SJCRH30 (cell line): ENCODE measurements at places on chromosomes 7 and 10. TPM values are rescaled to one million over a fixed set of nuclear protein-coding genes. Genes with fewer than 3 reads are reported as not detected.

Gene CDC14C
- 0.15 TPM in 1 of 2 replicates, not detected in the other for total RNA-seq

Gene C7orf33
- 0.13 and 0.53 TPM in 2 replicates for total RNA-seq

Gene LRGUK
- 0.04 and 0.25 TPM in 2 replicates for total RNA-seq

Gene C10orf105
- not detected in 2 replicates for total RNA-seq

Gene IDI2
- not detected in 2 replicates for total RNA-seq

Gene ZNF655
- 64.3 and 79.9 TPM in 2 replicates for total RNA-seq

GRCh38 chr10:71630168-71630567, 89.4 kb downstream of the C10orf105 start:
- no peak for DNase-seq
- no peak overlapping the region for H3K4me3 ChIP-seq
- no peaks in the 10 kb centered on the region for H3K27me3 ChIP-seq
- no peak overlapping the region for H3K27ac ChIP-seq
- H3K36me3 ChIP-seq, result no peaks in the 10 kb centered on the region

DNA sequence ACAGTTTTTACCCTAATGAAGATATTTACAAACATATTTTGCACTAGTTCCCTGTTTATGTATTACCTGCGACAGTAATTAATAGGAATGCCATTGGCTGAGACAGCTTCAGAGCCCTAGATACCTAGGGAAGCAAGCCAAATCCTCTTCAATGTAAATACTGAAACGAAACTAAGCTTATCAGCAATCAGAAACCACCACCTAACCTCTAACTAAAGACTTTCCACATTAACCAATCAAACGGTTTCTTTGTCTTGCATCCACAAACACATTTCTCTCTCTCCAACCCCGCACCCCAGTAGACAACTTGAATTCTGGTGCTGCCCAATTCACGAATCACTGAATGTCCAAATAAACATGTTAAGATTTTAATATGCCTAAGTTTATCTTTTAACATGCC, 474.4 kb upstream of the C7orf33 start:
- H3K27me3 ChIP-seq, result peaks cover 12% of the 10 kb centered on the region; the same call in 1 of the 2 replicates
- H3K27ac ChIP-seq, result no peak overlapping the region
- H3K4me1 ChIP-seq, result no peaks in the 10 kb centered on the region
- H3K4me3 ChIP-seq, result no peak overlapping the region
- no peaks in the 10 kb centered on the region for H3K36me3 ChIP-seq
- DNase-seq, result no peak

GRCh38 chr10:5945561-5946418, 31.6 kb downstream of the IL15RA start:
- peak; percentile 19 for DNase-seq
- H3K27me3 ChIP-seq, result peaks cover 3% of the 10 kb centered on the region; the same call in 1 of the 2 replicates
- H3K36me3 ChIP-seq, result no peaks in the 10 kb centered on the region
- peak overlapping the region; percentile 17; the same call in 1 of the 2 replicates for H3K4me3 ChIP-seq
- no peak overlapping the region for H3K27ac ChIP-seq

DNA sequence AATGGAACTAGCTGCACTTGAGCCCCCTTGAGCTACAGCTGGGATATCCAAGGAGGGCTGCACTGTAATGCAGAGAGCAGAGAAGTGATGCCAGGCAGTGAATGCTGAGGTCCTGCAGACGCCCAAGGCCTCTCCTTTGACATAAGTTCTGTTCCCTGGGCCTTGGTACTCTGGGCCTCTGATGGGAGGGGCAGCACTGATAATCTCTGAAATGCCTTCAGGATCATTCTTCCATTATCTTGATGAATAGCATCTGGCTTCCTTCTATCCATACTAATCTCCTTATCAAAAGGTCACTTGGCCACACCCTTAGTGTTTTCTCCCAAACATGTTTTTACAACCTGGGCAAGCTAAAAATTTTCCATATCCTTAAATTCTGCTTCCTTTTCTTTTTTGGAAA, 6.9 kb downstream of the GRB10 start:
- no peak overlapping the region for H3K4me3 ChIP-seq
- H3K4me1 ChIP-seq, result no peaks in the 10 kb centered on the region
- H3K27me3 ChIP-seq, result no peaks in the 10 kb centered on the region; the same call in 1 of the 2 replicates
- no peak for DNase-seq

GRCh38 chr10:71237843-71238623, 25.7 kb downstream of the UNC5B start:
- no peak for DNase-seq
- no peaks in the 10 kb centered on the region for H3K36me3 ChIP-seq
- H3K27me3 ChIP-seq, result no peaks in the 10 kb centered on the region
- H3K27ac ChIP-seq, result no peak overlapping the region

DNA sequence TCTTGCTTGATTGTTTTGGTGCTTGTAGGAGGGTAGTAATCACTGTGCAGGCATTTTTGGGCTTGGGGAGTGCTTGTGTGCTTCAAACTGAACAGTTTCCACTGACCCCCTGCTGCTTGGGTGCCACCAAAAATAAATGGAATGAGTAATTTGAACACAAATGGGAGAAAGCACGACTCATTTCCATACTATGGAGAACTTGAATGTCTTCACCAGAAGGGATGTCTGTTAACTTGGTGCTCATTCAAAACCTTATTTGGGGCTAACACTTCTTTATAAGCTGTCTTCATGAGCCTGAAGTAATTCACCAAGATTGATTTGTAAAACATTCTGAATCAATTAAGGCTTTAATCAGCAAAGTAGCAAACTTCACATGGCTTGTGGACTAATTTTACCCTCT, 560.3 kb downstream of the SDK1 start:
- no peaks in the 10 kb centered on the region for H3K36me3 ChIP-seq
- no peak overlapping the region for H3K4me3 ChIP-seq
- DNase-seq, result no peak
- H3K27me3 ChIP-seq, result no peaks in the 10 kb centered on the region
- peaks cover 10% of the 10 kb centered on the region for H3K4me1 ChIP-seq
- no peak overlapping the region for H3K27ac ChIP-seq

GRCh38 chr7:113810080-113810744, 108.6 kb downstream of the PPP1R3A start:
- DNase-seq, result no peak
- no peak overlapping the region for H3K4me3 ChIP-seq
- H3K27ac ChIP-seq, result no peak overlapping the region
- H3K4me1 ChIP-seq, result no peaks in the 10 kb centered on the region
- no peaks in the 10 kb centered on the region for H3K27me3 ChIP-seq

DNA sequence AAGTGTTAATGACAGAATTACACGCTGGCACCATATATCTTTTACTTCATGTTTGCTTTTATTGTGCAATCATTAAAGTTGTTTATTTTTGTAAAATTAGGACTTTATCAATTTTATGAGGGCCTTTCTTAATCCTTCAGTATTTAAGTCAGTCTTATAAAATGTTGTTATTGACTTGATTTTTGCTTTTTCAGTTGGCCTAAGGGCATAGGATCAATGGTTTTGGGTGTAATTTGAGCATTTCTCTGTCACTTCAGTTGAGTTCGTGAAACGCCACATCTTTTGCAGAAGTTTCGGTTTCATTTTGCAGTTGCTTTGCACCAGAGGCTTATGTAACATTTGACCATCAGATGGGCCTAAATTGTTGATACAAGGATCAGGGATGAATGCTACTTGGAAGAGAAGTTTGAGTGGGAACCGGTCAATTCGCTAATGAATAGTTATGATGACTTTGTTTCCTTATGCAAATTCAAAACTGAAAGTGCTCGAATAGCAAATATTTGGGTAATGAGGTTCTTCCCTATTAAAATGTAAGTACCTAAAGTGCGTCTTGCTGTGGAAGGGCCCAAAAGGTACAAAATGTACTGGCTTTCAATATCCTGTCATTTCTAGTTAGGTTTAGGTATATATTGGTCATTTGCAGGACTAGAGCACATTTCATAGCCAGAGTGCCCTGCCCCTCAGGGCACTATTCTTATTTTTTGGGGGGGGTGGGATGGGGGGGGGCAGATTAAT, 340.9 kb downstream of the LRMDA start:
- no peak for DNase-seq
- H3K36me3 ChIP-seq, result no peaks in the 10 kb centered on the region
- H3K27me3 ChIP-seq, result no peaks in the 10 kb centered on the region
- H3K4me3 ChIP-seq, result no peak overlapping the region
- no peak overlapping the region for H3K27ac ChIP-seq
- H3K4me1 ChIP-seq, result no peaks in the 10 kb centered on the region

GRCh38 chr7:18126281-18126680, 98.6 kb upstream of the PRPS1L1 start:
- DNase-seq, result no peak
- no peak overlapping the region for H3K4me3 ChIP-seq
- no peaks in the 10 kb centered on the region for H3K36me3 ChIP-seq
- H3K27me3 ChIP-seq, result no peaks in the 10 kb centered on the region
- peaks cover 6% of the 10 kb centered on the region for H3K4me1 ChIP-seq

DNA sequence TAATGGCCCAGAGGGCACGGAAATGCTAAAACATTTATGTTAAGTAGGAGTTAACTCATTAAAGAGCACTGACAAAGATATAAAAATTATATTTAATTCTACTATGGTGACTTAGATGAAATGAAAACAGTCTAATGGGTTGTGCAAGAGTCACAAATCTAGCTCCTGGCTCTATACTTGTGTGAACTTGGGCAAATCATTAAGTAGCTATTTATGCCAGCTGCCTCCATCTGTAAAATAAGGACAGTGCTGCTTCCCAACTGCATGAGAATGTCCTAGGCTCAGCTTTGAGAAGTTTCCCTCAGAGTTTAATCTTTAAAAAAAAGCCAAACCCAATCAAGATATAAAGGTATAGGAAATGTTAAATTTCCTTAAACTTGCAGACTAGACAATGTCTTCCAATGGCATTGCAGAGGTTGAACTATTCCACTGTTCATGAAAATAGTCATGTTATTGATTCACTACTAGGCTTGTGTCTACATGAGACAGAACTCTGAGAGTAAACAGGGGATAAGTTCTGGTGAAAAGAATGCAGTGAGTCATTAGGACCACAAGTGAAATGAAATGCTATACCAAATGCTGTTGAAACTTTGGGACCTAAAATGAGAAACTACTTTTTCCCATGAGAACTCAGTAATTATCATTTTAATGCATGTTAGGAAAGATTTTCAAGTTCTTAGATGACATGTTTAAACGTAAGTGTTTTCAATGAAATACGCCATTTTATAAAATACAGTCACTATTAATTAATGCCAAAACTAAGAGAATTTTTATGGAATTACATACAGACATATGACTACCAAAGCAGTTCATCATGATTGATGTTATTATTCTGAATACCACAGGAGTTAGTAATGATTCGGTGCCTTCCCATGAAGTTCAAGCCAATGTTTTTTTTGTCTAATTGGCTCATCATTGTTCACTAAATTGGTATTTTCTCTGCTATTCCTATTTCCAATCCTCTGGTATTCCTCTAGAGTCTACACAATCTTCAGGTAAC, 84.2 kb downstream of the CDK6 start:
- peak overlapping the region; percentile 86 for H3K27ac ChIP-seq
- peak; percentile 81 for DNase-seq
- H3K36me3 ChIP-seq, result peaks cover 32% of the 10 kb centered on the region
- H3K27me3 ChIP-seq, result no peaks in the 10 kb centered on the region
- peaks cover 64% of the 10 kb centered on the region for H3K4me1 ChIP-seq

DNA sequence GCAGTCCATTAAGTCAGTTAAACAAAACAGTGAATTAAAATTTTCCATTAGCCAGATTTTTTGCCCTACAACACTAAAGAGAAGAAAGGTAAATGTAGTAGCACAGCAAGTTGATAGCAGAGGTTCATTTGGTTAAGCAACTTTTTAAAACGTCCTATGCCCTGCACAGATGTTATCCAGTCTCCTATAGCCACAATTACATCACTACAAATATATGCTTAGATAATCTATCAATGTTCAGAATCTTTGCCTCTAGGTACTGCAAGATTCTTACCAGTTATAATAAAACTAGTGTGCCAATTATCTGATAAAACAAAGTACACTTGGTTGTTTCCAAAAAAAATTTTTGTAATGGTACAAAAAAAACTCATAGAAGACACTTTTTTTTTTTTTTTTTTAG, 175.5 kb upstream of the MYO3A start:
- H3K4me1 ChIP-seq, result no peaks in the 10 kb centered on the region
- no peak overlapping the region for H3K27ac ChIP-seq
- no peaks in the 10 kb centered on the region for H3K36me3 ChIP-seq
- no peak for DNase-seq
- no peaks in the 10 kb centered on the region for H3K27me3 ChIP-seq

- H3K4me1 ChIP-seq, result peaks cover 5% of the 10 kb centered on the region; the same call in 1 of the 2 replicates
- H3K36me3 ChIP-seq, result no peaks in the 10 kb centered on the region
- H3K27ac ChIP-seq, result no peak overlapping the region
- no peak for DNase-seq
- H3K27me3 ChIP-seq, result no peaks in the 10 kb centered on the region; the same call in 1 of the 2 replicates
- H3K4me3 ChIP-seq, result no peak overlapping the region
Observed at GRCh38 chr7:143047326-143047725, 4.8 kb upstream of the OR6V1 start.

GRCh38 chr7:47292832-47293309, 289.0 kb downstream of the TNS3 start:
- no peak for DNase-seq
- H3K4me3 ChIP-seq, result no peak overlapping the region
- peaks cover 86% of the 10 kb centered on the region for H3K36me3 ChIP-seq
- no peaks in the 10 kb centered on the region for H3K27me3 ChIP-seq
- peaks cover 14% of the 10 kb centered on the region for H3K4me1 ChIP-seq

GRCh38 chr10:101695404-101695890, 477 bp upstream of the FBXW4 start:
- no peaks in the 10 kb centered on the region; the same call in 1 of the 2 replicates for H3K36me3 ChIP-seq
- H3K4me3 ChIP-seq, result peak overlapping the region; percentile 87
- no peak for DNase-seq
- peaks cover 35% of the 10 kb centered on the region for H3K4me1 ChIP-seq
- H3K27me3 ChIP-seq, result no peaks in the 10 kb centered on the region
- H3K27ac ChIP-seq, result peak overlapping the region; percentile 96; the same call in 1 of the 2 replicates

DNA sequence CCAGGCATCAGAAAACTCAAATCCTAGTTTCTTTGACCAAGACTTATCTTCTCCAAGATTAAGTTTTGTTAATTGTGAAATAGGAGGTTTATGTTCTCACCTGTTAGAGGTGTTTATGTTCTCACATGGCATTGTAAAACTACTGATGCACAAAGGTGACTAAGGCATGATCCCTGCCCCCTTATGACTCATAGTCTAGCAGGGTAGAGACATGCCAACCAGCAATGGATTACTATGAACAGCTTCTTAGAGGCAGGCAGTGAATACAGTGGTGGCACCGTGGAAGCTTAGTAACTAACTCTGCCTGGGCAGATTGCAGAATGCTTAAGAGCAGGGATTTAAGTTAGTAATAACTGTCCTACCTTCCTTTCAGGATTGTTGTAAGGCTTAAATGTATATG, 400.9 kb downstream of the SORCS3 start:
- no peak overlapping the region for H3K27ac ChIP-seq
- no peak for DNase-seq
- H3K4me3 ChIP-seq, result no peak overlapping the region
- no peaks in the 10 kb centered on the region for H3K36me3 ChIP-seq
- H3K27me3 ChIP-seq, result no peaks in the 10 kb centered on the region

DNA sequence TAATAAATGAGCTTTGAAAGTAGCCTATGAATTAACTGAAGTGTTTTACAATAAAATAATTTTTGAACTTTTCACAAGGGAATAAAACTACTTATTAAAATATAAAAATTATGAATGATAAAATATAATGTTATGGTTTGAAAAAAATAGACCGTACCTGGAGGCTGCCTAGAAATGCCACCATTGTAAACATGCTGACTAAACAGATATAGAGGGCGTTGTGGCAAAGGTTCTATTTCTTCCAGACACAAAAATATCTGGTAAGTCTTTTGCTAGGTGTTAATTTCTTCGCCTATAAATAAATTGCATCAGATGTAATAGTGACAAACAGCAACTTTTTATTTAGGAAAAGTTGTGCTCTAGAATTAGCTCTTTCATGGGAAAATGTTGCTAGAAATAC, 11.2 kb downstream of the PPP1R3A start:
- no peaks in the 10 kb centered on the region for H3K36me3 ChIP-seq
- H3K27me3 ChIP-seq, result no peaks in the 10 kb centered on the region
- no peak overlapping the region for H3K4me3 ChIP-seq
- H3K27ac ChIP-seq, result no peak overlapping the region
- H3K4me1 ChIP-seq, result peaks cover 4% of the 10 kb centered on the region
- no peak for DNase-seq
